ENCODE measurements at places on chromosomes 1 and 21.

GRCh38 chr1:159206110-159206509, 1.4 kb downstream of the ACKR1 start:
- DNase-seq = no peak

GRCh38 chr1:67626090-67626860, 58.7 kb upstream of the GADD45A start:
- no peak for DNase-seq

GRCh38 chr1:41500781-41501518, 16.5 kb upstream of the EDN2 start:
- DNase-seq = no peak

DNA sequence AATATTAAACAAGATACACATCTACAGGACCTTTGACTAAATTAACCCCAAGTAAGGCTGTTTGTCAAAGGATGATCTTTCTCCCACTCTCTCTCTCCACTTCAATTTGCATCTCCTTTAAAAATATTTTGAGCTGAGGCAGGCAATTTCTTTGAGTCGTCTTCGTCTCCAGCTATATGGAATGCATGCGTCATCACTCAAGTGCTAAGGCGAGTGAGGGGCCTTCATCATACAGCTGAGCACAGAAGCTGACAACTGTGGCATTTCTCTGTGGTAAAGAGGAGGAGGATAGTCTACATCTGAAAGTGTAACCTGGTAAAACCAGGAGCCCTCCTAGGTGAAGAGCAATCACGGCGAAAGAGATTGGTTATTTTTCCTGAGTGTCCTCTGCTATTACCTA, 7.6 kb downstream of the EPHX4 start:
- no peak for DNase-seq

- no peak for DNase-seq
Observed at GRCh38 chr1:3928586-3928985, 28.5 kb upstream of the C1orf174 start.

DNA sequence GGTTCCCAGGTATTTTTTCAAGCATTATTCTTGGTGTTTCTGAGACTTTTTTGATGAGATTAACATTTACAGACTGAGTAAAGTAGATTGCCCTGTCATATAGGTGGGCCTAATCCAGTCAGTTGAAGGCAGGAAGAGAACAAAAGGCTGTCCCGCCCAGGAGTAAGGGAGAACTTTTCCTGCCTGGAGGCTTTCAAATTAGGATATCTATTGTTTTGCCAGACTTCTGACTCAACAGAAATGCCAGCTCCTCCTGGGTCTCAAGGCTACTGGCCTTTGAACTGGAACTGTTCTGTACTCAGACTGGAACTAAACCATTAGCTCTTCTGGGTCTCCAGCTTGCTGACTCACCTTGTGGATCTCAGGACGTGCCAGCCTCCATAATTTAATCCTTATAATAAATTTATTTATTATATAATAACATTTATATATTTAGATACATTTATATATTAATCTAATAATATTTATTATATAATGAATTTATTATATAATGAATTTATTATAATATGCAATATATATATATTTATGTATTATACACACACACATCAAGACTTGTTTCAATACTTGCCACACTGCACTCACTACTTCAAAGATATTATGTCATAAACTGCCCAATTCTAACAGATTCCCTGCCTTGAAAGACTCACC, 510.8 kb upstream of the B3GALT2 start:
- DNase-seq = no peak

DNA sequence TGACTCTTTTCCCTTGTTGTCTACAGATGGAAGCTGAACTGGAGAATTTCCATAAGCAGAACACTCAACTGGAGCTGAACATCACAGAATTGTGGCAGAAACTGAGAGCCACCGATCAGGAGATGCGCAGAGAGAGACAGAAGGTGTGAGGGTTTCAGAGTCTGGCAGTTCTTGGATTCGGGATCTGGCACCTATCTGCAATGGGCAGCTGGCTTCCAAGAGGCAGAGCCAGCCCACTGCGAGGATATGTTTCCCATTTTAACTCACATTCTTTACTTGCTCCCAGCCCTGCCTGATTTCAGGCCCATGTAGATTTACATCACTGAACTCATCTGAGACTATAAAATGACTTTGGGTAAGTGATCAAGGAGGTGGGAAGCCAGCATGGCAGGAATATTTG, 37.3 kb upstream of the TMEM125 start:
- DNase-seq = no peak

DNA sequence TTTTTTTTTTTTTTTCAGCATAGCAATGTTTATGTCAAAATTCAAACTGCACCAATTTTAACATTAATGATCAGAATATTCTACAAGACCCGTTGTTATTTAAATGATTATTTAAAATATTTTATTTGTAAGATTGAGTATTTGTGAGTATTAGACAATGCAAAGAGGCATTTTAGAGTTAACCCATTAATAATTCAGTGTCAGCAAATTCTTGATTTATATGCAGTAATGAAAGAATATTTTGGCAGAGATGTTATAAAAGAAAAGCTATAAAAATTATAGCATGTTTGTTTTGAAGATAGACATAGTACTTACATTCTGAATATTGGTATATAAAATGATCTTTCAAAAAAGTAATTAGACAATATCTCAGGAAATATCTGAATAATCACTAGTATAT, 269.5 kb upstream of the ZRANB2 start:
- DNase-seq = no peak

GRCh38 chr1:168894397-168894903, 165.4 kb upstream of the DPT start:
- no peak for DNase-seq

DNA sequence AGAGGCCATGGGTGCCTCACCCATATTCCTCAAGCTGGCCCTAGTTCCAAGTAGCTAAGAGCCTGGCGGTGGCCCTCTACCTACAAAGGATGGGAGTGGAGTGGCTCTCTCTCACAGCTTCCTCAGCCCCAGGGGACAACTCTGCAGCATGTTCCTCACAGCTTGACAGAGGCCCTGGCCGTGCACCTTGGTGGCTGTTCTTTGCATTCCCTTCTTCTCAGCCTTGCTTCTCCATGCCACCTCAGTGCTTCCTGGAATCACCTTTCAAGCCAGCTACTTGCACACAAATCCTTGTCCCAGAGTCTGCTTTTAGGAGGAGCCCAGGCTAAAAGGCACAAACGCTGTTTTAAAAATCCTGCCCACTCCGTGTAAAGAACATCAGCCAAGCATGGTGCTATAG, 69.0 kb upstream of the DIRAS3 start:
- DNase-seq = no peak

DNA sequence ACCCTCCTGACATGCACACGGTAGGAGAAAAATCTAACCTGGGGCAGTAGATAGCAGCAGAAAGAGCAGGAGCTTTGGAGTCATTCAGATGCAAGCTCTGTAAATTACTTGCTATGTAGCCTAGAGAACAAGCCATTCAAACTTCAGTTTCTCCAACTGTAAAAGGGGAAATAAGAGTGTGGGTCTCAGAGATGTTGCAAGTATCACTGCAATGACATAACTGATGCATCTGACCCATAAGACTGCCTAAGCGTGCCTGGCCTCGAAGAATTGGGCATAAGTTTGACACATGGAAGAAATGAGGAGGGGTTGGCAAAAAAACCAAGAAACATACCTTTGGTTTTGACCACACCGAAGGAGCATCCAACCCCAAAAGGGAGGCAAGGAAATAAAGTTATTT, 5.2 kb downstream of the AK2 start:
- DNase-seq = no peak

GRCh38 chr1:246724016-246724730, at the start of gene SCCPDH:
Gene SCCPDH, plus strand, starts transcription at chr1:246724409. Its CDS starts 14 bp downstream, at chr1:246724423.
- DNase-seq = peak; percentile 75

DNA sequence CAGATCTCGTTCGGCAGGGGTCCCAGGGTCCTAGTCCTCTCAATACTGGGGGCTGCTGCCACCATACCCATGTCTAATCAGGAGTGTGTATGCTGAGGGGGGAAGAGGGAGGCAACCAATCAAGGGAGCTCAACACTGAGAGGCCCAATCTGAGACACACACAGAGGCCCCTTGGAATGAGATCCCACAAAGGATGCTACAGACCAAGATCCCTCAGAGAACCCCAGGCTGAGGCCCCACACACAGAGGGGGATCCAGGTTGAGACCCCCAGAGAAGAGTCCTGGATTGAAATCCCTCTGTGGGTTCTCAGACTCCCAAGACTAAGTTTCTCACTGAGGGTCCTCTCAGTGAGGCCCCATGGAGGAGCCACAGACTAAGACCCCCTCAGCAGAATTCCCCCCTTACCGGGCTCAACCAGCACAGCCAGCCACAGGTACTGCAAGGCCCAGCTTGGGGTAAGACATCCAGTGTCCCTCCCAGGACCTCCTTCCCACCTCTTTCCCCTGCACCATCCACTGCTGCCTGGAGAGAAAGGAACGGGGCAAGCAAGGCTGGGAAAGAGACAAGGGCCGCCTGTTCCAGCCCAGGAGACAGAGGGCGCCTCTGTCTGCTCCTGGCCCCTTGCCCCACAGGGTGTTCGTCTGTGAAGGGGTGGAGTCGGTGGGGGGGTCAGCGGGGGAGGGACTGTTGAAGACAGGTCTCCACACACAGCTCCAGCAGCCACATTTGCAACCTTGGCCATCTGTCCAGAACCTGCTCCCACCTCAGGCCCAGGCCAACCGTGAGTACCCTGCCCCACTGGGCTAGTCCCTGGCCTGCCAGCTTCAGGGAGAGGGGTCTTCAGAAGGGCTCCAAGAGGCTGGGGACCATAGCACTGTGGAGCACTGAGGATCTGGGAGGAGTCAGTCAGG, at the start of gene S100A1:
Gene S100A1, plus strand, starts transcription at position 720 of the 912 bp plus-strand sequence. CDS start 2,088 bp downstream, outside the sequence.
- no peak for DNase-seq

- no peak for DNase-seq
Observed at GRCh38 chr1:116587501-116588227, 16.8 kb upstream of the CD58 start.

DNA sequence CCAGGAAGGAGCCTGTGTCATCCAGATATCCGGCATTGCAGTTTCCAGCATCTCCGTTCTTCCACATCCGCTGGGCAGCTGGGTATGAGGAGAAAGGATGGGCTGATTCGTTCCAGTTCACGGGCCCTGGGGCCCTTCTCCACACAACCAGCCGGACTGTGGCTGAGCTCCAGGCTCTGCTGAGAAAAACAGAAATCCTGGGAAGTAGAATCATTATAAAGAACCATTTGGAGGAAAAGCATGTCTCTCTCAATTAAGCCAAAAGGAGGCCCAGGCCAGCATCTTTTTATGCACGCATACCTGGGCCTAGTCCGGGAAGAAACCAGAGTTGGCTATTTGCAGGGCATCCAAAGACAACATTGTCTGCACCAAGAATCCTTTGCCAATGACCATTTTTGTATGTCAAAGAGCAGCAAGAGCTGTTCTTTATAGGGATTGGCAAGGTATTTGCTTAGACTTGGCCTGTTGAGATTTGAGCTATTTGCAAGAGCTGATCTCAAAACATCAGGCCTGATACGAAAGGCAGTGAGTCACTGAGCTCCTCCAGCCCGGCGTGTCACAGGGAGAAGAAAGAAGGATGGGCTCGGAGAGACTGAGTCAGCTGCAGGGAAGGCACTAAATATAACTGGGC, 84.9 kb upstream of the ARHGEF16 start:
- no peak for DNase-seq

- no peak for DNase-seq
Observed at GRCh38 chr1:187894349-187894748, 1065.6 kb downstream of the PLA2G4A start.

DNA sequence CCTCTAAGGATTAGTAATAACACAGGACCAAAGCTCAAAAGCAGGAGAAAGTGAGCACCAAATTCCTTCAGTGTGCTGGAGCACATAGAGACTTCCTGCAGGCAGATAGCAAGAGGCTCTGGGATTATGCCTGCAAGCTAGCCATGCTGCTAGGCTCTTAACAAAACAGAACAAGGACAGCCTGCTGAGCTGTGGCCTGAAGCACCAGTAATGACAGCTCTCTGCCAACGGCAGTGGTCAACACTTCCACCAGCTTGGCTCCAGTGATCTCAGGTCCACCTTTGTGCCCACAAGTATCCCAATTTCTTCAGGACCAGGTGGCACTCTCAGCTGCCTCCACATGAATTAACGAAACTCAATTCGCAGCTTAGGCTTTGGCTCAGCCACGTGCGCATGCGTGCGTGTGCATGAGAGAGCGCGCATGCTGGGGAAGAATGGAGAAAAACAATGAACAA, 64.2 kb downstream of the SLC45A1 start:
- peak; percentile 28 for DNase-seq

DNA sequence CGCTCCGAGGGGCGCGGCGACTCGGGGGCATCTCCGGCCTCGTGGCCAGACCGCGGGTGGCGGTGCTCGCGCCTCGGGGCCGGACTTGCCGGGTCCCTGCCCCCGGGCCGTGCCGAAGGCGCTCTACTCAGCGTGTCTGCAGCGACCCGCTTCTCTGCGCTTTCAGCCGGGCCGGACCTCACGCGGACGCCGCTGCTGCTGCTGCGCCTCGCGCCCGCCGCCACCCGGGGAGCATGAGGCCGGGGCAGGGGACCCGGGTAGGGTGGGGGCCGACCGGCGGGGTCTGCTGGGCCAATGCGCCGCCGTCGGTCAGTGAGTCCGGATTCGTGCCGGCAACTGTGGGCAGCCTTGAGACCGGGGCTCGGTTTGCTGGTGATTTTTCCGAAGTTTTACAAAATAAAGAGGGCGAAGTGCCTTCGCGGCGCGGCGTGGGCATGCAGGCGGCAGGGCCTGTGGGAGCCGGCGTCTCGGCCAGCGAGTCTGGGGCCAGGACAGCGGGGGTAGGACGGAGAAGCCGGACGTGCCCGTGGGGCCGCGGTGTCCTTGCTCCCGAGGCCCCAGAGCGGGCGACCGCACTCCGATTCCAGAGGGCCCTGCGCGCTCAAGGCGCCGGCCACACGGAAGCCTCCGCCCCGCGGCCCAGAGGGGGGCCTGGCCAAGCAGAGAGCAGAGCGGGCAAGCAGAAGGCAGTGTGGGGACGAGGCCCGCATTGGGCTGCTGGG, 749 bp downstream of the FAM163A start:
- DNase-seq = peak; percentile 54

DNA sequence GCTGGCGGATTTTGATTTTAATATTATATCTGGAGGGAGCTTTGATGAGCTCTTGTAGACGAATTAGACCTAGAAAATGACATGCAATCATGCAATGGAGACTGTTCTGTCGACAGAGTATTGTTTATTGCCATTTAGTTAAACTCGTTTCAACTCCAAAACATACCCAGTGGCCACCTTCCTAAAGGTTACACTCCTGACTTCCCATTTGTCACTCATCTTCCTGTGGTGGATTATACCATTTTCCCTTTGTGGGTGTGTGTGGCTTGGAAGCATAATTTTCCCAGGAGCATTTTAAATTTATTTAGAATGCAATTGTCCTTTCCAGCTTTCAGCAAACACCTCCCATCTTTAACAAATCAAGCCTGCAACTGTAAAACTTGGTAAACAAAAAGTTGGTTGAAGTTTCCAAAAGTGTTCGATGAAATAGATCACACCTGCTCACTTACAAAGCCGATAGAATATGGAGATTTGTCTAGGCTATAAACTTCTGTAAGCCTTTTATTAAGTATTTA, 266.6 kb downstream of the GRIK1 start:
- no peak for DNase-seq

GRCh38 chr1:27428316-27429028, 36.0 kb downstream of the GPR3 start:
- DNase-seq = no peak

- DNase-seq = peak; percentile 42
Observed at GRCh38 chr1:15994590-15995351, 9.3 kb upstream of the SRARP start.

- peak; percentile 66 for DNase-seq
Observed at GRCh38 chr1:156444407-156445001, 56.1 kb downstream of the MEF2D start.

GRCh38 chr1:154624746-154625643, 17.0 kb upstream of the ADAR start:
- DNase-seq = no peak
